ENCODE measurements at places on chromosomes 1 and 21.

DNA sequence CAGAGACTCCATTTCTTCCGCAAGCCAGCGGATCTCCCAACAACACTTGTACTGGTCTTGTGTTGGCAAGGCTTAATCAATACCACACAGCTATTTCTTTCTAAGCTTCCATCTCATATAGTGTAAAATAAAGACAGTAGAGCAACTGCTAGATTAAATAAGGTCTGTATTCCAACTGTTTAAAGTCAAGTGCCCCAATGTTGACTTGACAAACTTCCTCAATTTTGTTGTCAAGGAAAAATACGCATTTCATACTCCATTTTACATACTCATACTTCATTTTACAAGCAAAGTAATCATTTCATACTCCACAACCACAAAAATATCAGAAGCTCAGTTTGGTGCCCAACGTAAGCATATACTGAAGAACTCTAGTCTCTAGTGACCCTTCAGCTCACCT, 143.0 kb downstream of the RERE start:
- DNase-seq: no peak

DNA sequence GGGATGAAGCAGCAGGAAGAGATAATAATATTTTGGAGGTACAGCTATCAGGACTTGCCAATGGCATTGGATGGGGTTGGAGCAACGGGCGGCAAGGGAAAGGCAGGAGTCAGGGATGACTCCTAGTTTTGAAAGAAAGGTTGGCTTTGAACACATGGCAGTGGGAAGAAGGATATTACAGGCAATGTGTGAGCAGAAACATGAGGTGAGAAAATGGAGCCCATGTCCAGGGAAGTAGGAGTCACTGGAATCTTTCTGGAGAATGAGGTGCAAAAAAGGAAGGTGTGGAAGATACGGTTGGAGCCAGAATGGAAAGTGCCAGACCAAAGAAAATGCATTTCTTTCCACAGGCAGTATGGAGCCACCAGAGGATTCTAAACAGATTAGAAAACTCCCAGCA, 288.5 kb upstream of the KAZN start:
- DNase-seq: no peak

DNA sequence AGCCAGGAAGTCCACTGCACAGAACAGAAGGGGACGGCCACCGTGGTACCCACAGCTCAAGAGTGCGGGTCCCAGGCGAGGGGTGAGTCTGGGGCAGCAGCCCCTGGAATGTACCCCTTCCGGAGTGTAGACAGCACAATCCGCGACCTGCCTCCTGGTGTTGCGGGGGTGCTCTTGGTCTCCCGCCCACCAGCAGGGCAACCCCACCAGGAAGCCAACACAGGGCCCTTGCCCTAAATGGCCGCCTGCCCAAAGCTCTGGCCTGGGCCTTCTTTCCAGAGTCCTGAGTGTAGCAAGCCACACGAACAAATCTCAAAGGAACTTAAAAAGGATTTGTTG, 1.1 kb upstream of the SLC19A1 start:
- DNase-seq: no peak

GRCh38 chr1:188668083-188668482, 1809.6 kb downstream of the BRINP3 start:
- DNase-seq: no peak

DNA sequence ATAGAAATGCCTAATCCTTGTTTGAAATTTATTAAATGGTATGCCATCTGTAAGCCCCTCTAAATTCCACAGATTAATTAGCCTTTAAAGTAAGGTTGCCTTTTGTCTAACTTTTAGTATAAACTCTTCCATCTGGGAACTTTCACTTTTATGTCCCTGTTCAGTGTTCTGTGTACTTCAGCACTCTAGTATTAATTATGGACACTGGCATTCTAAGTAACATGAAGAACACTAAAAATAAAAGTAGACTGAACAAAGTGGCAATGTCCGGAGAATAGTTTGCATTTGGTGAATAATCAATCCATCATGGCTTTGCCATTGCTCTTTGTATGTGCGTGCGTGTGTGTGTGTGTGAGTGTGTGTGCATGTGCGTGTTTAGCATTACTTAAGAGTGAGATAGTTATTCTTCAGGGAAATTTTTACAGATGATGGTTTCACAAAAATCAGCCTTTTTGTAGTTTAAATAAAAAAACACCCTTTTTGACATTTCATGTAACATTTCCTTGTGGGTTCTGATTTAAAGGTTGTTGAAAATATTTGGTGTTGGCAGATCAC, 51.1 kb downstream of the ATF6 start:
- no peak for DNase-seq

- no peak for DNase-seq
Measured at GRCh38 chr1:19209439-19209989, 552 bp downstream of the UBR4 start.

GRCh38 chr1:65083263-65083896, 64.6 kb upstream of the AK4 start:
- DNase-seq: no peak

DNA sequence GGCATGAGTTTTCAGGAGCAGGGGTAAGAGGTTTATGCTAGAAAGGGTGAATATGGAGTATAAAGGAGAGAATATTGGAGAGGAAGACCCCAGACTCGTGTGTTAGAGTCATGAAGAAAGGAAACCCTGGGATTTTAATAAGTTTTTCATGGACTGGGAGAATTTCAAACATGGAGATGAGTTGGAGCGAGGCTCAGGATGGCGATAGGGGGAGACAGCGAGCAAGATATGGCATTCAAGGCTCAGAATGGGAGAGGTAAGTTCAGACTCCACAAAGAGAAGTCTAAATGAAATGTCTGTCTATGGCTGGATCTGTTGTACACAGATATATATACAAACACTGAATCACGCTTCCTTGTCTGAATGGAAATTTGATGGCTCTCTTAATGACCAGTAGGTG, 92.5 kb downstream of the LRRC40 start:
- no peak for DNase-seq

- DNase-seq: no peak
Measured at GRCh38 chr1:204688007-204688406, 2.5 kb upstream of the LRRN2 start.

GRCh38 chr1:54221113-54221834, 21.3 kb downstream of the MRPL37 start:
- no peak for DNase-seq

DNA sequence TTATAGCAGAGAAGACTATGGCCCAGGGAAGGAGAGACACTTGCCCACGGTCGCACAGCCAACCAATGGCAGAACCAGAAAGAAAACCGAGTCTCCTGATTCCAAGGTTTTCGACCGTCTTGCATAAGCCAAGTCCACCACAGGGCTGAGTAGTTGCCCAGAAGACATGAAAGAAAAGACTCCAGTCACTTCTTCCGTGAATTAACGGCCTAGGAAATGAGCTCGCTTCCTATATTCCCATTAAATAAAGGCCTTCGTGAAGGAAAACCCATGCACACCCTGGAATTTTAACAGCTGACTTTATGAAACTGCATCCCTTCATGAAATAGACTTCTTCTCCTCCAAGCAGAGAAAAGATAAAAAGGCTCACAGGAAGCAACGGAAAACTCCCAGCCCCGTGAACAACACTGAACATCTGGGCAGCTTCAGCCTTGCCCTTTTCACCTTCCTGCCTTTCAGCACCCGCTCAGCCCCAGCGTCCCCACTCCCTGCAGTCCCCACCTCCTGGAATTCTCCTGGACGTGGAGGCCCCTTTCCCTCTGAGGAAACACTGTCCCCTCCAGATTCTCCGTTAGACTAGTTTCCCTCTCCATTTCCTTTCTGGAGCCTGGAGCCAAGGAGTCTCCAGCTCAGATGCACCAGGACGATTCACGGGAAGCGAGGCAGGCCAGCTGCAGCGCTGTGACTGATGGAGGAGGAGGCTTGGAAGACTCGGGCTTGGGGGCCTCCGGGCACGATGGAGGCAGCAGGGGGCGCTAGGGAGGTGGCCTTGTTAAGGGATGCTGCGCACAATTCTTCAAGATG, 2.7 kb upstream of the MYOC start:
- DNase-seq: peak; percentile 12

GRCh38 chr1:168498956-168499687, 44.7 kb downstream of the XCL2 start:
- no peak for DNase-seq

DNA sequence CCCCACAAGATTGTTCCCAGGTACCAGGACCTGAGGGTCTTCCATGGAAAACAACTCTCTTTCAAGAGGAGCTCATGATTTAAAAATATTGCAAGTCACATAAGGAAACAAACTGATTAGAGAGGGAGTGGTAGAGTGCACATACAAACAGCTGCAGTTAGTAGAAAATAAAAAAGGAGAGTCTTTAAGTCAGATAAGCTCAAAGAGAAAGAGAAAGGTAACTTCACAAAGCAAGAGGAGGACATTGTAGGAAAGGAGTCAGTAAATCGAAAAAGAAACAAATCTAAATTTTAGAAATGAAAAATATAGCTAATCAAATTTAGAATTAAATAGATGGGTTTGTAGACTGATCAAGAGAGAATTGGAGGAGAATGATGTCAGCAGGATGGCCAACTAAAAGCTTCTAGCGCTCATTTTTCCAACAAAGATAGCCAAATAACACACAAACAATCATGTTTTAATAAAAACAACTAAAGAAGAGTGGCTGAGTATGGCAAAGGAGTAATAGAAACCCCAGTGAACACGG, 86.1 kb upstream of the CD53 start:
- DNase-seq: no peak

- no peak for DNase-seq
Measured at GRCh38 chr1:116988908-116989307, 12.7 kb upstream of the CD101 start.

DNA sequence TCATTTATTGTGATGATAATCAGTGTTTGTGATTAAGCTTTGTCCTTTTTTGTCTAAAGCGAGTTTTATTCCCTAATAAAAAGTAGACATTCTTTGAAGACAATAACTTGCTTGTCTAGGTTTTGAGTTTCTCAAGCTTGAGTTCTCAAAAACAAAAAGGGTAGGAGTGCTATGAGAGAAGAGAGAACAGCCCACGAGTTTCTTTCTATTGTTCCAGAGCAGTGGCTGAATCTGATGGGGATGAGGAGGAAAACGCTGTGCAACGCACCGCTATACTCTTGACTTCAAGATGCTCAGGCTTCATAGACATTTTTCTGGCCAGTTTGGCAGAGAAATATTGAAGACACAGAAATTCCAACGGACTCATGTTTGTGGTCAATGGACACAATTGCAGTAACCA, 669.8 kb upstream of the B3GALT2 start:
- DNase-seq: no peak

- DNase-seq: no peak
Measured at GRCh38 chr21:31880816-31881215, 8.0 kb downstream of the HUNK start.

GRCh38 chr1:64403331-64403730, 66.6 kb upstream of the CACHD1 start:
- DNase-seq: no peak

- no peak for DNase-seq
Measured at GRCh38 chr1:192491804-192492554, 83.6 kb upstream of the RGS1 start.

- DNase-seq: no peak
Measured at GRCh38 chr1:179857009-179857408, 20.6 kb downstream of the TOR1AIP2 start.

- no peak for DNase-seq
Measured at GRCh38 chr1:246008363-246008831, 498.7 kb downstream of the SMYD3 start.

DNA sequence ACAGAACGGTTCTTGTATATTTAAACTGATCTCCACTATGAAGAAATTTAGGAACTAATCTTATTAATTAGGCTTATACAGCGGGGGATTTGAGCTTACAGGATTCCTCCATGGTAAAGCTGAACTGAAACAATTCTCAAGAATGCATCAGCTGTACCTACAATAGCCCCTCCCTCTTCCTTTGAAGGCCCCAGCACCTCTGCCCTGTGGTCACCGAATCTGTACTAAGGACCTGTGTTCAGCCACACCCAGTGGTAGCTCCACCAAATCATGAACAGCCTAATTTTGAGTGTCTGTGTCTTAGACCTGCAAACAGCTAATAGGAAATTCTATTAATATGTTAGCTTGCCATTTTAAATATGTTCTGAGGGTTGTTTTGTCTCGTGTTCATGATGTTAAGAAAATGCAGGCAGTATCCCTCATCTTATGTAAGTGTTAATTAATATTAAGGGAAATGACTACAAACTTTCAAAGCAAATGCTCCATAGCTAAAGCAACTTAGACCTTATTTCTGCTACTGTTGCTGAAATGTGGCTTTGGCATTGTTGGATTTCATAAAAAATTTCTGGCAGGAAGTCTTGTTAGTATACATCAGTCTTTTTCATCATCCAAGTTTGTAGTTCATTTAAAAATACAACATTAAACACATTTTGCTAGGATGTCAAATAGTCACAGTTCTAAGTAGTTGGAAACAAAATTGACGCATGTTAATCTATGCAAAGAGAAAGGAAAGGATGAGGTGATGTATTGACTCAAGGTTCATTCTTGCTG, 147.2 kb downstream of the NR5A2 start:
- no peak for DNase-seq

GRCh38 chr1:7640920-7641585, 130.0 kb upstream of the VAMP3 start:
- no peak for DNase-seq

DNA sequence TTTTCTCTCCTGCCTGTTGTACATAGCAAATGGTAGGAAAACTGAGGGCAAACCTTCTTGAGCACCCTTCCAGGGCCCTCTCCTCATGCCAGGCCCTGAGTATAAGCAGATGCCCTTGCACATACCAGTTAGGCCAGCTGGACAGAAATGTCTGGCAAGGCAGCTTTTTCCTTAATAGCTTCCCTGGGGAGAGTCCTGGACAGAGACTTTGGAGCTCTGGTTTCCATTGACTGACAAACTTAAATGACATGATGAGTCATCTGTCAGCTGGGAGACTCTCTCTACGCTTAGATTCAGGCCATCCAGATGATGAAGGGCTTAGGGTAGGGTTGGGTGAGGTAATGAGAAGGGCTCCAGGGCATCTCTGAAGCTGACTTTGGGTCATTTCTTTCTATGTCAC, 317.5 kb downstream of the ASTN1 start:
- DNase-seq: no peak

DNA sequence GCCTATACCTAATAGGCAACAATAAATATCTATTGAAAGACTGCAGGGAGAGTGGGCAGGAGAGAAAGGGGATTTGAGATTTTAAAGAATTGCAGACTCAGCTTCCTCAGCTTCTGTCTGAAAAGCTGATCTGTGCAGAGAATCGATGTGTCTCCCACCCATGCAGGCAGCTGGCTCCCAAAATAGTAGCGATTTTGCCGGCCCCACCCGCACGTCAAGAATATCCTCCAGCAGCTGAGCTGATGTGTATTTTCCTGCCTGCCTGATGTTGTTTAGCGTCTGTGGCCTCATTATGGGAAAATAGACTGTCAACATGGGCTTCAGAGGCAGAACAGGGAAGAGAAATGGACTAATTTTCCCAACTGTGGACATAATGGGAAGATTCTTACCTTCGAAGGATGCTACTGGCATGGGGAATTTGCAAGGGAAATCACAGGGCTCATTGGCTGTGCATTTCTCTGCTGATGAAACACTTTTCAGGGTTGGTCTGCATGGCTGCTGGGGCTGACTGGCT, 699.8 kb downstream of the PTPRU start:
- no peak for DNase-seq

- DNase-seq: no peak
Measured at GRCh38 chr1:4085546-4085945, 185.5 kb upstream of the C1orf174 start.
